ENCODE measurements at places on chromosomes 2 and 18.

DNA sequence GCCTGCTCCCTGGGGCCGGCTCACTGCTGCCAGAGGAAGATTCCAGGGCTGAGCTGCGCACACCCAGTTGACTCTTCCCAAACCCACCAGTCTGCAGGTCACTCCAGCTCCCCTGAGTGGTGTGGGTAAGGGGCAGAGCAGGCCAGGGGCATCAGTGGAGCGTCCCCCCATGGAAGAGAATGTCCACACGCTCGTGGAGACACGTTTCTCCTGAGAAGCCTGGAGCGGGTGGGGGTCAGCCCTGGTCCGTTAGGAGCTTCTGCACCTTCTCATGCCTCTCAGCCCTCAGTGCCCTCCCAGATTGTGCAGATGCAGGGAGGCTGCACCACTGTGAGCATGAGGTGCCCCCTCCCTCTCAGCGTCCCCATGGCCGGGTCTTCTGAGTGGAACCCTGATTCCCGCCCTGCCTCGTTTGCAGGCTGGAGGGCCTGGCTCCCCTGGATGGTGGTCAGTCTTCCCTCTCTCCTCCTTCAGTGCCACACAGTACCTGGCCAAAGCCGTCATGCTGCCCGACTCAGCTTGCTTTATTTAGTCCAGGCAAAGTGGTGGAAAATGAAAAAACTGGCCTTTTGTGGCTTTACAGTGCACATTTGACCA, 37.0 kb downstream of the TWIST2 start:
- DNase-seq, result no peak

DNA sequence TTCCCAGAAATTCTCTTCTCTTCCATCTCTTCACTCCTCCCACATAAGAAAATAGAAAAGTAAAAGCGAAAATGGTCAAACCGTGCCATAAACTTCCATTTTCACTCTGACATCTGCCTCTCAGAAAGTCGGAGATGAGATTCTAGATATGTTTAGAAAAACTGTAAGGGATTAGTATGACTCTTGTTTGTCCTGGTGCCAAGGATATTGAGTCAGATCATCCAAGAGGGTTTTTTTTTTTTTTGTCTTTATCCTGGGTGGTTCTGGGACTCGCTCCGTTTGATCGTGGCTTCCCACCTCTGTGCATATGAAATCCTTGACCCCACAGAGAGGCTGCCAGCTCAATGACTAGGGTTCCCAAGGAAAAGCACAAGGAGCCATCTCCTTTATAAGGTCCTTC, 17.3 kb downstream of the EN1 start:
- DNase-seq, result no peak

DNA sequence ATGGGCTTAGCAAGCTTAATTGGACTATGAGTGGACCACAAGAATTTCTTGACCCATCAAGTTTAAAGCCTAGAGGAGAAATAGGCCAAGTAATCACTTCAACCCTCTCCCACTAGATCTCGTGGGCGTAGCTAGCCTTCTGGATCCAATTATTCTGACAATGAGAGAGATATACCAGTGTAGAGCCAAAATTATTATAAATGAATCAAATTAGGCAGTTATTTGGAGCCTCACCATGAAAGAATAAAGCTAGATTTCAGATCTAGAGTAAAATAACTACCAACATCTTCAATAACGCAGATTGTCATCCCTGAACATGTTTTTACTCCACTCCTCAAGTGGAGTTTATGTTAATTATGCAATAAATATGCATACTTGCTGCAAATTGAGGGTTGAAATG, 143.9 kb upstream of the CDH20 start:
- no peak for DNase-seq

GRCh38 chr2:216661639-216662375, 28.6 kb downstream of the IGFBP2 start:
- DNase-seq, result no peak

GRCh38 chr2:171146633-171147032, 14.1 kb downstream of the TLK1 start:
- no peak for DNase-seq

DNA sequence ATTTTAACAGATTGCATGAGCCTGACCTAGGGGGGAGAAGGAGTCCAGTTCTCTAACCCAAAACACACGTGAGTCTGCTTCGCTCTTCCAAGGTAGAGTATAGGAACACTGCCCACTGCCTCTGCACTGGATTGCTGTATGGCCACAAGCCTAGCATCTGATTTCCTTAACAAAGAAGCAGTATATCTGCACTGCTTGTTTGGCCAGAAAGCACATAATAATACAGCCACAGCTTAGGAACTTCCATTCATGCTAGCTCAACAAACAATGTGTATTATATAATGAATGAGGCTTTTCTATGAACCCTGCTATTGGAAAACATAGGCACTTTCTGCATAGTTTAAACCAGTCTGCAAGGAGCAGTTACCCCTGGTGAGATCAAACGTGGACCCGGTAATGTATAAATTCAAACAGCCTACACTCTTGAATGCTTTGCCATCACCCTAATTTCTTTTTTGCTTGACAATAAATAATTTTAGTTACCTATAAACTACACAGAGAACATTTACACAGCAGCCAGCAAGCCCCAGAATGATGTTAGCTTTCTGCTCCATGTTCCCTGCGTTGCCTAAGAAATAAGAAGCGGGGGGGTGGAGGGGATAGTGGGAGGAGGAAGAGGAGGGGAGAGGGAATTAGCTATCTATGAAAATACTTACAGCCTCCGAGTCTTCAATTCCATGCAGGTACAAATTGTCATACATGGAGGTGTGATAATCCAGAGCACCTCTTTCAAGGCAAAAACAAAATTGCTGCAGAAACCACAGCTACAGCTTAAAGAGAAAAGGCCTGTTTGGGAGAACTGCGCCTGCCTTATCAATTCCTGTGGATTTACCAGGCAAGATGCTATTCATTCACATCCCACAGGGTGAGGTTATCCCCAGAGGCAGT, 125.6 kb downstream of the CACNB4 start:
- DNase-seq, result no peak

DNA sequence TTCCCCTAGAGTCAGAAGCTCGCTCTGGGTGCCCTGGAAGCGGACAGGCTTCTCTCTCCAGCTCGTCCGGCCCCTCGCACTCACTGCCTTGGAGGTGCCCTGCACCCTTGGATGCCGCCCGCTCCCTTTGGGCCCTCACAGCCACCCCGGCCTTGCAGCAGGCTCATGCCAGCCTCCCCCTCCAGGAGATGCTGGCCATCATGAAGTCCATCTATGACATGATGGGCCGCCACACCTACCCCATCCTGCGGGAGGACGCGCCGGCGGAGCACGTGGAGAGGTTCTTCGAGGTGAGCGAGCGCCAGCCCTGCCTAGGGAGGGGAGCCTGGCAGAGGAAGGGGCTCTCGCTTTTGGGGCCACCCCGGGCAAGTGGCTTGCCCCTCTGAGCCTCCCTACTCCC, 20.3 kb upstream of the FAHD2A start:
- DNase-seq, result no peak

DNA sequence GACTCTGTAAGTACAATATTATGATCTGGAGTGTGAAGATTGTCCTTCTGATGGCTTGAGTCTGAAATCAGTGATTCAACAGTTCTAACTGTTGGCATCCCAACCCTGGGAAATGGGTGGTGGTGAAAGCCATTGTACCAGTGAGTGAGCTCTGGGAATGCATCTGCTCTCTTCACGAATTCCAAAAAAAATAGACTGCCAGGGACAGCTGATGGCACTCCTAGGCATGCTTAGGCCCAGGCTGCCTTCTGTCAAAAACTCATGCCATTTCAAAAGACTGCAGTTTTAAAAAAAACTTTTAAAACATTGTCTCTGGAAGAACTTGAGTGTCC, 20.3 kb downstream of the OXER1 start:
- DNase-seq, result no peak

DNA sequence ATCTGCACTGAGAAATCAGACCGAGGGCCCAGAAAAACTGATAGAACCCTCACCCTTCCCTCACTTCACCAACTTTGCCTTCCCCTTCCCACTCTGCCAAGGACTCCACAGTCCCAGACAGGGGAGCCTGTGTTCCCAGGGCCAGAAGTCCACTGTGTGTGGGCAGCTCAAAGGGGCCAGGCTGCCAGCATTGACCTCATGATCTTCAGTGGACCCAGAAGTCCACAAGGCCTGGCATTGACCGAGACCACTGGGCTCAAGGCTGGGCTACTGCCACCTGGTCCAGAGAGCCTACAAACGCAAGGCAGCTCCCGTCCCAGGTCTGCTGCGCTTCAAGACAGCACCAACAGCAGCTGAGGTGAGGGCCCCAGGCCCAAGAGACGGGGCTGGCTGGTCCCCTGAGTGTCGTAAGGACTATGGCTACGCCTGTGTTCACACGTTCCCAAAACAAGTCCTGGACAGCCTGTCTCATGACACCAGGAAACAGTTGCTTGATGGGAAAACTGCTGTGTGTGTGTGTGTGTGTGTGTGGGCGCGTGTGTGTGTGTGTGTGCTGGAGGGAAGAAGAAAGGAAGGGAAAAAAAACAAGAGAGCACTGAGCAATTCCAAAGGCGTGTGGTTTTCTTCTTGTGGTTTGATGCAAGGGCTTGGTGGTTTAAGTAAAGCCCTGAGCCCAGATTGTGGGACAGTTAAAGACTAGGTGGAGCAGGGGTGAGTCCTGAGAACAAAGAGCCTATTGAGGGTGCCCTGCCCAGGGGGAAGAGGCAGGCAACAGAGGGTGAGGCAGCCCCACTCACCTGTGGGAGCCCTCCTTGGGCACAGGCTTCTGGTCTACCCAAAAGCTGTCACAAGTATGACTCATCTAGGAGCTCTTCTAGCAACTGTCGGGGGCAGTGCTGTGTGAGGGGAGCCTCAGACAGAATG, 46.6 kb upstream of the ZBTB7C start:
- peak; percentile 41 for DNase-seq

GRCh38 chr18:7954238-7954637, 387.1 kb downstream of the PTPRM start:
- no peak for DNase-seq

DNA sequence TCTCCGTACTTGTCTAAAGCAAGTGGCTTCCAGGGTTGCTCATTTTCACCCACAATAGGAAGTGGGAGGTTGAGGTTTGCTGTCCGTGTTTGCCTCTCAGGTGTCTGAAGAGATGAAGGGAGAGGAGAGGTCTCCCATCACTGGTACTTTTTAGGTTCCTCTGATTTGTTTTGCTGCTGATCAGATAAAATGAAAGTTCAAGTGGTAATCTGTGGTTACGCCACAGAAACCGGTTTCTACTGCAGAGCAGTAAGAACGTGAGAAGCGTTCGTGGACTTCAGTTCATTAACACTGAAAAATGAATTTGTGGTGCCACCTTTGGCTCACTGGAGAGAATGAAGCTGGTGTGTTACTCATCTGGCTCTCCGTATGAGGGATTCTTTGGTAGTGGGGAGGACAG, 118.2 kb downstream of the GBX2 start:
- DNase-seq, result no peak

- DNase-seq, result no peak
Measured at GRCh38 chr2:15973481-15974401, 33.4 kb downstream of the MYCN start.

- no peak for DNase-seq
Measured at GRCh38 chr2:171745141-171745540, 57.9 kb downstream of the DYNC1I2 start.

DNA sequence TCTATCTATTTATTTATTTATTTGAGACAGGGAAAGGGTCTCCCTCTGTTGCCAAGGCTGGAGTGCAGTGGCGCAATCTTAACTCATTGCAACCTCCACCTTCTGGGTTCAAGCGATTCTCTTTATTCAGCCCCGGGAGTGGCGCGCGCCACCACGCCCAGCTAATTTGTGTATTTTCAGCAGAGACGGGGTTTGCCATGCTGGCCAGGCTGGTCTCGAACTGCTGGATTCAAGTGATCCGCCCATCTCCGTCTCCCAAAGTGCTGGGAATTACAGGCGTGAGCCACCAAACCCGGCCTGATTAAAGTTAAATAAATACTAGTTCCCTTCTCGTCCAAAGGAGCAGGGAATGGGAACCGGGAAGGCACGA, 4.2 kb upstream of the CTDSP1 start:
- DNase-seq, result peak; percentile 63

DNA sequence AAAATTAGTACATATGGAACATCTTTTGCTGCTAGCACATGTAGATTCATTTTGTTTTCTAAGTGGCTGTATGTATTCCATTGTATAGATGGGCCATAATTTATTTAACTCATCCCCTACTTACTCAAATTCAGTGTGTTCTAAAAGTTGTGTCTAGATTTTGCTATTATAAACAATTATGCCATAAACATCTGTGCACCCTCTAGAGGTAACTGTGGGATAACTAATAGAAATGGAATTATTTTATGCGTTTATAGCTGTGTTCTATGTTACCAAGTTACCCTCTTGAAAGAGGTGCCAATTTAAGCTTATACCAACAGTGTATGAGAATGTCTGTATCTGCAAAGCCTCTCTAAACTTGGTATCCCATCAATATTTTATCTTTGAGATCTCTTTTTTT, 100.4 kb downstream of the MMADHC start:
- no peak for DNase-seq

GRCh38 chr2:236176417-236176816, 8.2 kb upstream of the GBX2 start:
- peak; percentile 29 for DNase-seq

Measured in NCI-H69 (cell line).